ENCODE measurements at places on chromosomes 7 and 10. TPM values are rescaled to one million over a fixed set of nuclear protein-coding genes. Genes with fewer than 3 reads are reported as not detected.

DNA sequence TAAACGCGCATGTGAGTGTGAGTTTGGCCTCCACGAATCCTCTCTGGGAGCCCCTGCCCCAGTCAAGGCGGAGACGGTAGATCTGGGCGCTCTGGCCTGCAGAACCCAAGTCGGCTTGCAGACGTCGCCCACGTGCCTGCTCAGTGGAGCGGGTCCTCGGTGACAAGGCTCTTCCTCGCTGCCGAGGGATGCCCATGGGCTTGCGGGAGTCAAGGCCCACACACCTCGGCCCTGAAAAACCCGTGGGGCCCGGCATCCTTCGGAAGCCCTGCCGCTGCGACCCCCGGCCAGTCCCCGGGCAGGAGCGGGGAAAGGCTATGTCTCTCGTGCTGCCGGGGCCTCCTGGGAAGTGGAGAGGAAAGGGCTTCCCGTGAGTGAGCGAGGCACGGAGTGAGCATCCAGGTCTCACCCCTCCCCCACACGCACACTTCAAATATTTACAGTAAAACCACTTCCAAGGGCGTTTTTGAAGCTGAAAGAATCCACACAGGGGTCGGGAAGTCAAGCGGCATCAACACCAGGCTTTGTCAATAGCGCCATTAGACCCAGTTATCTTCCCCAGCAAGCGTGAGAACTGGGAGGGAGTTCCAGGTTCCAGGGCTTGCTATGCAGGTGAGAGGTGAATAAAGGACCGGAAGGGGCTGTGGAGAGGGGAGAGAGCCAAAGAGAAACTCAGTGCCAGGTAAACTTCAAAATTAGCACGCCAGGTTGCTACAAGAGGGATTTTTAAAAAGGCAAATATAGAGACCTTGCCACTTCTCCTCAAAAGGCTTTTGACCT is 1.1 kb upstream of the MNX1 start:
- H3K36me3 ChIP-seq, result no peaks in the 10 kb centered on the region
- no peak for DNase-seq
- H3K27me3 ChIP-seq, result no peaks in the 10 kb centered on the region
- H3K27ac ChIP-seq, result no peak overlapping the region
- peaks cover 13% of the 10 kb centered on the region for H3K4me1 ChIP-seq

Gene MNX1
- 0.22 TPM for total RNA-seq

Gene MIOS
- total RNA-seq, result 89.1 TPM

Gene CLCN1
- total RNA-seq, result not detected

GRCh38 chr10:75319274-75319673 is 82.3 kb downstream of the ZNF503 start:
- no peak overlapping the region for H3K27ac ChIP-seq
- H3K27me3 ChIP-seq, result no peaks in the 10 kb centered on the region
- H3K4me1 ChIP-seq, result no peaks in the 10 kb centered on the region
- no peak for DNase-seq
- no peak overlapping the region for H3K4me3 ChIP-seq

- no peak overlapping the region for H3K27ac ChIP-seq
- no peaks in the 10 kb centered on the region for H3K36me3 ChIP-seq
- no peaks in the 10 kb centered on the region for H3K27me3 ChIP-seq
- H3K4me3 ChIP-seq, result no peak overlapping the region
- H3K4me1 ChIP-seq, result peaks cover 22% of the 10 kb centered on the region
Measured at GRCh38 chr7:99129001-99129400, 14.9 kb downstream of the SMURF1 start.

Gene GRM3
- total RNA-seq, result not detected

DNA sequence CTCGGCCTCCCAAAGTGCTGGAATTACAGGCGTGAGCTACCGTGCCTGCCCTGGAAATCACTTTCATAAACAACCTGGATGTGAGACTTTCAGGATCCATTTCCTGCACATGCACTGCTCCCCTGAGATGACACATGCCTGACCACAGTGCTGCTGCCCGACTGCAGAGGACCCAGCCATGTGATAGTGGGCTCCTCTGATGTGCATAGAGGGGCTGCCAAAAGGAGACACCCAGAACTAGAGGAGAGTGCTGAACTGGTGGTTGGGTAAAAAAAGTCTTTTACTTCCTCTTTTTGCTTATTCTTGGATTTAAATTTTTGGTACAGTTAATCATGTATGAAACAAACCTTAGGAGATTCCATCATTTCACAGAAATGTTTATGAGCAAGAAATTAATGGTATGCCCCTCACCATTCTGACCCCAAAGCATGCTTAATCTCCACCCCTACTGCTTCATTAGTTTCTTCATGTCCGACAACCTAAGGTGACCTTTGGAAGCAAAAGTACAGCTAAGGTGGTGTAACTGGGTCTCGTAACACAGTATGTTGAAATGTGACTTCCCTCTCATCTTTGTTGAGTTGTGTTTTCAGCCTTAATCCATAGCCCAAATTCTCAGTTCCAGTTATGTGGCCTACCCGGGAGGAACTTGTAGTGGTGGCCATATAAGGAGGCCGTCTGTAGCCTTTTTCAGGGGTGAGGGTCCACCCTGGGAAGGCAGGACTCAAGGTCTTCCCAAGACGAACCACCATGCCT is 111.1 kb downstream of the RNF216 start:
- no peaks in the 10 kb centered on the region for H3K36me3 ChIP-seq
- peaks cover 19% of the 10 kb centered on the region for H3K4me1 ChIP-seq
- no peak overlapping the region for H3K4me3 ChIP-seq
- DNase-seq, result peak; percentile 68
- H3K27me3 ChIP-seq, result no peaks in the 10 kb centered on the region

Data from Karpas-422 (cell line).